ENCODE measurements at places on chromosomes 2 and 18.

DNA sequence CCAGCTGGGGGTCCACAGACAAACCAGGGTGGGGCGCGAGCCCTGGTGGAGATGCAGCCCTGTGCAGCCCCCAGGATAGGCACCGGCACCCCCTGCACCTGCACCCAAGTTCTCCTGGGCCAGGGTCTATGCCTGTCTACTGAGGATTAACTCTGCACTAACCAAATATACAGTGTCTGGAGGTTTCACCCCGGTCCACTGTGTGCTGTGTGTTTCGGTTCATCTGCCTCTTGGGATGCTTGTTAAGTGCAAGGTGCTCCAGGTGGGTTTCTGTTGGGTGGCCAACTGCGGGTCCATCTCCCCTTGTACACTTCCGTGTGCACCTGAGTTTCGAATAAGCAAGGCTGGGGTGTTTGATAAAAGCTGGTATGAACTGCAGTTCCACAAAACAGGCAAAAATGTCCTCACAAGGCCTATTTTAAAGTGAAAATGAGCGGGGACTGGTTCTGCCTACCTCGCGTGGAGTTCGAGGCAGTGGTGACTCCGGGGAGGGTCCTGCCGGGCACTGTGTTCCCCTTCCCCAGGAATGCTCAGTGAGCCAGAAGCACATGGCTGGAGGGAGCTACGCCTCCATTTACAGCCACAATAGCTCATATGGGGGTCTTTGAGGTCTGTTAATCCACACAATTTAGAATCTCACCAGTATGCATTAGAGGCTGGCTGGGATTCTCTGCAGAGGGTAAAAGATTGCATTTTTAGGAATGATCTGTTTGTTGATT lies 70.7 kb downstream of the EDAR start:
- no peak for DNase-seq

GRCh38 chr2:175154661-175155082 lies 13.3 kb downstream of the ATF2 start:
- no peak for DNase-seq

DNA sequence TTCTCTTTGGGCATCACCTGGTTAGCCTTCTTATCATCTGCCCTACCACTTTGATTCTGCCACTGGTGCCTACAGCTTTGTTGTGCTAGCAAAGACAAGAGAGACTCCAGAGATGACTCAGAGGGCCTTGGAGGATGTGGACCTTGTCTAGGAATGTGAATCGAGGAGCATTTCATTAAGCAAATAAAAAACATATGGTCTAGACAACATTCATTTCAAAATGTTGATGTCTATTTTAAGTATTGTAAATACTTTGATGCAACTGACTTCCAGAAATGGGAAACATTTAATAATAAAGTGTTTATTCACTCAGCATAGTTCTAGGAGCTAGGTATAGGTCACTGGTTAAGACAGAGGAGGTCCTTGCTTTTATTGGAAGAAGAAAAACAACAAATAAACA lies 195.5 kb downstream of the CDCA7 start:
- DNase-seq, result no peak

DNA sequence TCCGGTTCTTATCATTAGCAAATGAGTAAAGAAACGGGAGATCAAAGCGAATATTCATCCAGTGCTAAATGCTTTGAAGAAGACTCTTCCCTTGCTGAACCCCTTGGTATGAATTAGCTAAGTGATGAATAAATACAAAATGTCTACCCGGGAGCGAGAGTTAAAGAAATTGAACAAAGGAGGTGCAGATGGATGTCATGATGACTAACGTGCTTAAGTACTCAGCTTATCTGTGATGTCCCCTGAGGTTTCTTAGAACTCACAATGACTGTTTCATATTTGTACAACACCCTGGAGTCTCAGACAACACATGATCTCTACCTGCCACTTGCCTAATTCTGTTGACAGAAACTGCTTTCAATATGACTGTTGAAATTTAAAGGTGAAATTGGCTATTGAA lies 148.5 kb downstream of the TMEM200C start:
- DNase-seq, result no peak

DNA sequence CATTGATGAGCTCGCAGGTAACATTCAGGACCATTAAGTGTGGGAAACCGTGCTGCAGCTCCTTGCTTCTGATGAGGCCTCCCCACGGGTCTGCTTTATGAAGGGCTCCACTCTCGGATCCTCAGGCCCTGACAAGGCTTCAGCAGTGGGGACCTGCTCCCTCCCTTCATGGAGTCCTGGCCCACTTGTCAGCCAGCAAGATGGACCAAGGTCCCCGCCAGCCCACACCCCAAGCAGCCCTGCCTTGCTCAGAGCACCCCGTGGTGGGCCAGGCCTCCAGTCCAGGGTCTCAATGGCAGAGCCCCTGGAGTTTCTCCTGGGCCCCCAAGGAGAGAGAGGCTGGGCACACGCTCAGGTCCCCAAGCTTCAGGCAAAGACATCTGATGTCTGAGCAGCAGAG lies 41.5 kb downstream of the CROCC2 start:
- DNase-seq, result no peak

DNA sequence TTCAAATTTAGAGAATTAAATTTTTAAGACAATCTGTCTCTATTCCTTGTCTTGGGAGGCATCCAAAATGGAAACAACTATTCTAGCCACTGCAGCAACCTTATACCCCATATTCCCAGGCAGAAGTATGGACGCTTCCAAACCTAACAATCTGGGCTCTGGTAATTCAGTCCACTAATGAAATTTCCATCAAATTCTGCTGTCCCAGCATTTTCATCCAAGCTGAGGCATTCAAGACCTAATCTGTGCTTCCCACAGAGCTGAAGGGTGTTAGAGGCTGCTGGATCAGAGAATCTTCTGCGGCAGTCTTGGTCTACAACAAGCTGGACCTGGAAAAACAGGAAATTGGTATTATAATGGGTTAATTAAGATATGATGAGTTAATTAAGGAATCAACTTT lies 42.5 kb upstream of the CYRIA start:
- DNase-seq, result no peak

DNA sequence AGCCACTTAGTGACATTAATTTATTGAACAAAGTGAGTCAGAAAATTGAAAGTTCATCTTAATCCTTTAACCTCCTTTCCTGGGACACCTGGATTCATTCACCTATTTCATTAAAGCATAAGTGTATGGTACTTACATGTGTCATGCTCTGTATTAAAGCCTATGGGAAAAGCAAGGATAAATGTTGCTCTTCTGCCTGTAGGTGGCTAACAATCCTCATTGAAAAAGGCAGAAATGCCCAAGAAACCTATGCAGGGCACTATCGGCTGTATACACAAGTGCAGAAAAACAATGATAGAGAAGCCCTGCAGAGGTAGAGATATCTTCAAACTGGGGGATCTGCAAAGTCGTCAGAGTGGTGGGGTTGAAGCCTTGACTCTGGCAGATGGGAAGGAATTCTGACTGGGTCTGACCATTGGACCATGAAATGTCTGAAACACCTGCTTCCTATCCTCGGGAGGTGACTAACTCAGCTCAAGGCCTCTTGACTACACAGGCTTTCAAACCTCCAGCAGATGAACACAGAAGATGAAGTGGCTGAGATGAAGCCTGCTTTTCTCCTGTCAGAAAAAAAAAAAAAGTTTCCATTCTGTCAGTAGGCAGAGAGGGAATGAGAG lies 83.1 kb downstream of the DCC start:
- no peak for DNase-seq

DNA sequence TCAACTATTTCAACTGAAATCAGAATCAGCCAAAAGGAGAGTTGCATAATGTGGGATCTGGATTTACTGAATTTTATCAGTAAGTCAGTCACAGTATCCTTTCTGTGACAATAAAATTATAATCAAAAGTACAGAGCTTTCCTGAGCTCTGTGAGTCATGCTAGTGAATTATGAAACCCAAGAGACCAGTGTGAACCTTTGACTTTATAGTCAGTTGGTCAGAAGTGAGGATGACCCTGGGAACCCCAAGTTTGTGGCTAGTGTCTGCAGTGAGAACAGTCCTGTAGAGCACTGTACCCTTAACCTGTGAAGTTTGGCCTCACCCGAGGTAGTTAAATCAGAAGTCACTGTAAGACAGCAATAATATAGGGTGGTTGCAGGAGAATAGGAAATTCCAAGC lies 381.7 kb downstream of the CDH19 start:
- DNase-seq, result no peak

DNA sequence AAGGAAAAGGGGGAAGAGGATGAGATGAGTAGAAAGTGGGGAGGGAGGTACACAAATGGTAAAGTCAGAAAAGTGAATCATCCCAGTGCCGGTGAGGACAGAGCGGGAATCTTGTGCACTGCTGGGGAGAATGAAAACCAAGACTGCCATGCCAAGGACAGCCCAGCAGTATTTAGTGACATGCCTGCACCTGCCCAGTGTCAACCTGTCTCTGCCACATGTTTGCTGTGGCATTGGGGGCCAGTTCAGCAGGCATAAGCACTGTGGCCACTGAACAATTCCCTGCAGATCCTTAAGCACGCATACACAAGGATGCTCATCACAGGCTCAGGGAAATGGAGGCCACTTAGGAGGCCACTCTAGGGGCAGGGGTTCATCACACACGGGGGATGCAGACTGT lies 5.2 kb upstream of the KCNK3 start:
- DNase-seq, result no peak

- DNase-seq, result no peak
Observed at GRCh38 chr2:44772131-44772530, 169.4 kb upstream of the SIX3 start.

- no peak for DNase-seq
Observed at GRCh38 chr2:65402323-65402722, 30.1 kb downstream of the SPRED2 start.

GRCh38 chr2:31402388-31402787 lies 12.2 kb downstream of the XDH start:
- no peak for DNase-seq

GRCh38 chr18:75805265-75805664 lies 377.8 kb upstream of the SMIM21 start:
- DNase-seq, result no peak

GRCh38 chr2:74575320-74575719 lies 20.8 kb downstream of the DOK1 start:
- DNase-seq, result no peak

- no peak for DNase-seq
Observed at GRCh38 chr2:106316915-106317314, 122.8 kb upstream of the UXS1 start.

GRCh38 chr2:190864375-190864774 lies 16.2 kb upstream of the GLS start:
- no peak for DNase-seq

GRCh38 chr2:189829102-189829833 lies 45.0 kb downstream of the PMS1 start:
- DNase-seq, result no peak

DNA sequence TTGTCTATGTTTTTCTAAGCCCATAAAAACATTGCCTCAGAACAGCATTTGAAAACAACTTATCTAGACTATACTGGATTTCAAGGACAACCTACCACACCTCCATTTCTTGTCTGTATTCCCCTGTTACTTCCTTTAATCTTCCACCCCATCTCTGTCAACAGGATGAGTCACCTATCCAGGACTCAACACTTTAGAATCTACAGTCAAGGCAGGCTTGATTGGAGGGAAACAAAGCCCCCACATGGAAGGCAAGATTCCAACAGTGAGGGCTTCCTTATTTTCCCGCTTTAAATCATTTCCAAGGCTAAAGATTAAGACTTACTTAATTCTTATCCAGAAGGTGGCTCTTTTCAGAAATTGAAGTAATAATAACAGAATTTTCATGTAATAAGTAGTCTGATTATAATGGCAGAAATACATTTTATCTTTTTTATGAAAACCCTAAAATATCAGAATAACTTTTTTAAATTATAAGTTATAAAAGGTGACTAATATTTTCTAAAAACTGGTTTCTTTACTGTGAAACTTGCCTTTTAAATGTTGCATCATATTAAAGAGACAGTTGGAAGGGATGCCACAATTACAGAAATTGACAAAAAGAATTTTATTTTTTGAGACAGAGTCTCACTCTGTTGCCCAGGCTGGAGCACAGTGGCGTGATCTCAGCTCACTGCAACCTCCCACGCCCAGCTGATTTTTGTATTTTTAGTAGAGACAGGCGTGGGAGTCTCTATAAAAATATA lies 138.7 kb upstream of the CCDC150 start:
- no peak for DNase-seq

DNA sequence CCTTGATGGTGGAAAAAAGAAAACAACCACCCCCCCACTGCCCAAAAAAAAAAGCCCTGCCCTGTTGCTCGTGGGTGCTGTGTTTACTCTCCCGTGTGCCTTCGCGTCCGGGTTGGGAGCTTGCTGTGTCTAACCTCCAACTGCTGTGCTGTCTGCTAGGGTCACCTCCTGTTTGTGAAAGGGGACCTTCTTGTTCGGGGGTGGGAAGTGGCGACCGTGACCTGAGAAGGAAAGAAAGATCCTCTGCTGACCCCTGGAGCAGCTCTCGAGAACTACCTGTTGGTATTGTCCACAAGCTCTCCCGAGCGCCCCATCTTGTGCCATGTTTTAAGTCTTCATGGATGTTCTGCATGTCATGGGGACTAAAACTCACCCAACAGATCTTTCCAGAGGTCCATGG lies 28.0 kb downstream of the MAL start:
- no peak for DNase-seq

- DNase-seq, result no peak
Observed at GRCh38 chr2:23114299-23114698, 270.7 kb upstream of the KLHL29 start.

GRCh38 chr2:196153480-196153879 lies 17.9 kb downstream of the STK17B start:
- no peak for DNase-seq

DNA sequence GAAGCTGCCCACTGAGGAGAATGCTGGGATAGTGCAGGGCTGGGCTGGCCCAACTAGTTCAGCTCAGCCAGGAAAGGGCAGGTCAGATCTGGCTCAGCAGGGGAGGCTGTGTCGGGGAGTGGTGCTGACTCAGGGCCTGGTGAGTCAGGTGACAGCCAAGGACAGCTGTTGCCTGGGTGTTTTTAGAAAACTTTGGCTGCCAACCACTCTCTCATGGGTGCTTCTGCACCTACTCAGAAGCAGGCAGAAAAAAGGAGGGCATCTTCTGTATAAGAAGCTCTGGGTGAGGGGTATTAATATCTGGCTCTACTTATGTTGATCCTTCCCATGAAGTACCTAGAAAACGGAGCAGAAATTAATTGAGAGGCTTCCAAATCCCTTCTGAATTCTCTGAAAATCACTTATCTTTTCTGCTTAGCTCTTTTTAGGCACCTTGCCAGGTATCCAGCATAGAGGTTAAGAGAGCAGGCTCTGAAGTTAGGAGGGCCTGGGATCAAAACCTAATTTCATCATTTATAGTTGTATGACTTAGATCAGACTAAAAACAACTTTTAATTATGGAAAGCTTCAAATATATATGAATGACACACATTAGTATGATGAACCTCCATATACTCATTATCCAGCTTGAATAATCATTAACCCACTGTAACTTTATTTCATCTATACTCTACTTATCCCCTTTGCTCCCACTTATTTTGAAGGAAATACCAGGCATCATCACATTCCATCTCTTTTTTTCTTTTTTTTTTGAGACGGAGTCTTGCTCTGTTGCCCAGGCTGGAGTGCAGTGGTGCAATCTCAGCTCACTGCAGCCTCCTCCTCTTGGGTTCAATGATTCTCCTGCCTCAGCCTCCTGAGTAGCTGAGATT lies 15.5 kb upstream of the RAB10 start:
- peak; percentile 46 for DNase-seq

- DNase-seq, result no peak
Observed at GRCh38 chr2:54497763-54498680, 41.9 kb downstream of the SPTBN1 start.

All from GOT3 (cell line).